Naive thymus-derived CD8-positive, alpha-beta T cell (primary cell): ENCODE measurements at places on chromosomes 7 and 10.

- DNase-seq, result no peak
Observed at GRCh38 chr10:72370201-72370722, 15.5 kb upstream of the DNAJB12 start.

DNA sequence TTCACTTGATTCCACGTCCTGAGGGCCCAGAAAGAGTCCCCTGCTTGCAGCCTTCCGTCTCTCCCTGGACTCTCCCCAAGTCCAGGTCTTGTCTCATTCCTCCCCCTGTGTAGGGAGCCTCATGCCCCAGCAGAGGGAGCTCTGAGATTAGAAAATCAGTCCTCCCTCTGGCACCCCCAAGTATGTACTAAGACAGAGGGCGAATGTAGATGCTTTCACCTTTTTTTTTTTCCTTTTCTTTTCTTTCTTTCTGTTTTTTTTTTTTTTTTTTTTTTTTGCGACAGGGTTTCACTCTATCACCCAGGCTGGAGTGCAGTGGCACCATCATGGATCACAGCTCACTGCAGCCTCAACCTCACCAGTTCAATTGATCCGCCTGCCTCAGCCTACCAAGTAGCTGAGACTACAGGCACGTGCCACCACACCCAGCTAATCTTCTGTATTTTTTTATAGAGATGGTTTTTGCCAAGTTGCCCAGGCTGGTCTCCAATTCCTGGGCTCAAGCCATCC is 10.3 kb downstream of the SFXN3 start:
- peak; percentile 80 for DNase-seq

- no peak for DNase-seq
Observed at GRCh38 chr10:33132626-33133025, 174.6 kb upstream of the ITGB1 start.

DNA sequence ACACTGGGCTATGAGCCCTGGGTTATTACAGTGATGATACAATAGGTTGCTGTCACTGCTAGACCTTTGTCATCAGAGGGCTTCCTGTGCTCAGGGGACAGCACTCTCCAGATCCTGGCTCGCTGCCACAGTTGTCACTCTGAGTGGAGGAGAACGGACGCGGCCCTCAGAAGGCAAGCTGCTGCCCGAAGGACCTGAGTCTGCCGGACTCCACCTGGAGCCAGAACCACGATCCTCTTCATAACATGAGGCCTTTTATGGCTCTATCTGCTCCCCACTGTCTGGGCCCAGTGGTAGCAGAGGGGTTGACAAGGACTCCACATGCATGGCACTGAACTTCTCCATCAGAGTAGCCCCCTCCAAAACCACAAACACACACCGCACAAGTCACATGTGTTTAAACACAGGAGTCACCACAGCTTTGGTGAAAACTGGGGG is 94.7 kb upstream of the EFCAB10 start:
- peak; percentile 51 for DNase-seq

DNA sequence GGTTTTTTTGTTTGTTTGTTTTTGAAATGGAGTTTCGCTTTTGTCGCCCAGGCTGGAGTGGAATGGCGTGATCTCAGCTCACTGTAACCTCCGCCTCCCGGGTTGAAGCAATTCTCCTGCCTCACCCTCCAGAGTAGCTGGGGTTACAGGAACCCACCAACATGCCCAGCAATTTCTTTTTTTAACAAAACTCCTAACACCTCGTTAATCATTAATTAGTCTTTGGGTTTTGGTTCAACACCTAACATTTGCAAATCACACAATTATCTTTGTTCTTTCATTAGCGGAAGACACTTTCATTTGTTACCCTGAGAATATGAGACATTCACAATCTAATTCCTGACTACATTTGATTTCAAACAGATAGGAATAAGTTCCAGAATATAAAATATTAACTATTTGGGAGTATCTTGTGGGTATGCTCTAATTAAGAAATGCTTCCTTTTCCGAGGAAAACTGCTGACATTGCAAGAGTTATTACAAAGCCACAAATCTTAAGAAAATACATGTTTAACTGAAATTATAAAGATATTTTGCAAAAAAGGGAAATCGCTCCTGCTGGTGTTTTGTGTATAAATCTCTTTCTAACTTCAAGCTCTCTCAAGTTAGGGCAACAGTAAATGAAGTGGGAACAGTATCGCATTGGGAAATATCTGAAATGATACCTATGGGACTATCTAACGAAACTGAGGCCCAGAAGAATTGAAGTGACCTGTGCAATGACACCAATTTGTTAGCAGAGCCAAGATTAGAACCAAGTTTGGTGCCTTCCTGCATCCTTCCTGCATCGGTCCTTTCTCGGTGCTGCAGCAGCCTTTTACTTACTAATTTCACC is 1.2 kb upstream of the LSM8 start:
- DNase-seq, result no peak

DNA sequence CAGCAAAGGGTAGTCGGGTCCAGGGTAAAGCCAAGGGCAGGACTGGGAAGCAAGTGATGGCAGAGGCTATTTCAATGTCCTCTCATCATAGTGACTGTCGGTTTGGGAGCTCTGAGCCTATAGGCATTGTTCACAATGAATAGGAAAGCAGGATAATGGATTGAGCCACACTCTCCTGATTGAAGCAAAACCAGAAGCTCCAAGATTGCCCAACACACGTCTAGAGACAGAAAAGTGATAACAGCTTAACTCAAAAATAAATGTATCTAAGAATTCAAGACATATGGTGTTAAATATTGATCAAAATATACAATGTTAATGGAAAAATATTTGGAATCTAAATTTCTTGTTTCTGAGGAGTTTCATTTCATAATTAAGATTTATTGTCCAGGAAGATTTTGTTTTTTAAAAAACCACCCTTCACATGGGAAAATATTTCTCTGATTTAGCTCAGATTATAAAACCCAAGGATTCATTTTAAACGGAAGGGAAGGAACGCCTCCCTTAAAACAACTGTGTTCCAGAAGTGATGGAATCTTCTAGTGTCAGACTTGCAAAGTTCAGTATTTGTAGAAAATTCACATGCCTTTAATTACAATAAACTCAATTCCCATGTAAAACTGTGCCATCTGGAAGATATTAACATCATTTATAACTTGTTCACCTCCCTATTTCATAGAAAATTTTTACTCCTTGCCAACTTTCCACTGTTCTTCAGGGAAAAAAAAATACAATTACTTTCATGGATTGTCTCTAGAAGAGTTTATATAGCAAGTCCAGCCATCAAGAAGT is 54.5 kb downstream of the NRP1 start:
- no peak for DNase-seq

DNA sequence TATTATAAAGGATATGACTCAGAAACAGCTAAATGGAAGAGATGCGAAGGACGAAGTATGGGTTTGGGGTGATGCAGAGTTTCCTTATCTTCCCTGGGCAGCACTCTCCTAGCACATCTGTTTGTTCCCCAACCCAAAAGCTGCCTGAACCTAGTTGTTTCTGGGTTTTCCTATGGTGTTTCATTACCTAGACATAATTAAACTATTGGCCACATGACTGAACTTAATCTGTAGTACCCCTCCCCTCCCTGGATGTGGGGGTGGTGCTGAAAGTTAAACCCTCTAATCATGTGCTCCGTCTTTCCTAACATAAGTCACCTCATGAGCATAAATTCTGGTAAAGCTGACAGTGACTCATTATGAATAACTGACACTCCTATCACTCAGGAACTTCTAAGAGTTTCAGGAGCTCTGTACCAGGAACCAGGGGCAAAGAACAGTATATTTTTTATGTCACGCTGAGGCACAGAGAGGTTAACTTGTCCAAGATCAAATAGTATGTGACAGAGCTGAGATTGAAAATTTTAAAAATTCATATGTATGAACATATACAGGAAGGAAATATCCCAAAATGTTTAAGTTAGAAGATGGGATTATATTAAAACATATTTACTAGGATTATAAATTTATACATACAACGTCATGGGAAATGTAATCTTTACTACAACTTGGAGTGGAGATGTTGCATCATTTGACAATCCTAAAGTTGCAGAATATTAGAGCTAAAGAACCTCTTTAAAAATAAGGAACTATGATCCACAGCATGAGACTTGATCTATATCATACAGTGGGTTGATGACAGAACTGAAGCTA is 4.8 kb downstream of the STRIP2 start:
- DNase-seq, result no peak

DNA sequence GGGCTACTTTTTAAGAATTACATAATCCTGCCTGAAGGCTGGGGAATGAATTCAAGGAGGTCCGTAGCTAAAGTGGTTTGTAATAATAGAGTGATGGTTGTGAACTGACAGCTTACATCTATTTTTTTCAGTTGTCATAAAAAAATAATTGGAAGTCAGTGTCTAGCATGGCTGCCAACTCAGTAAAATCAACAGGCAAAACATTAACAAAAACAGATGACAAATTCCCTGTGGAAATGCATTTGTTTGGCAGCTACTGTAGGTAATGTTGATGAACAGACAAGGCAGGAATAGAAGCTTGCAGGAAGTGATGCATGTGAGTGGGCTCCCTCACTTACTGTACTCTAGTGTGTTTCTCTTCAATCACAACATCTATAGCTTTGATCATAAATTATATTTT is 766.0 kb upstream of the POT1 start:
- no peak for DNase-seq

- DNase-seq, result no peak
Observed at GRCh38 chr7:74475243-74475986, 21.7 kb downstream of the GTF2IRD1 start.

- DNase-seq, result no peak
Observed at GRCh38 chr10:5895365-5895764, 5.3 kb downstream of the FBH1 start.

- DNase-seq, result no peak
Observed at GRCh38 chr10:78617115-78617514, 451.7 kb upstream of the ZMIZ1 start.
